ENCODE measurements at places on chromosomes 13 and 19. TPM values are rescaled to one million over a fixed set of nuclear protein-coding genes. Genes with fewer than 3 reads are reported as not detected.

The PRTN3 gene
- total RNA-seq, result not detected

The GJB6 gene
- total RNA-seq, result not detected

The HSH2D gene
- 0.30 TPM for total RNA-seq

The HIPK4 gene
- under 0.01 TPM for total RNA-seq

The LRRC25 gene
- not detected for total RNA-seq

The BRSK1 gene
- total RNA-seq, result 0.65 TPM

The LILRB5 gene
- total RNA-seq, result not detected

The CRB3 gene
- not detected for total RNA-seq

Data from epithelial cell of umbilical artery (primary cell).